Activated CD4-positive, alpha-beta T cell treated with anti-CD3 and anti-CD28 coated beads, Interleukin-2, amount 50 U/mL, for 4 hours (primary cell): ENCODE measurements at places on chromosomes 13 and 19.
A peak's percentile ranks its signal among the peaks of the same experiment; 100 is the strongest.

GRCh38 chr19:32652894-32653598 is 21.9 kb downstream of the ANKRD27 start:
- DNase-seq = no peak

DNA sequence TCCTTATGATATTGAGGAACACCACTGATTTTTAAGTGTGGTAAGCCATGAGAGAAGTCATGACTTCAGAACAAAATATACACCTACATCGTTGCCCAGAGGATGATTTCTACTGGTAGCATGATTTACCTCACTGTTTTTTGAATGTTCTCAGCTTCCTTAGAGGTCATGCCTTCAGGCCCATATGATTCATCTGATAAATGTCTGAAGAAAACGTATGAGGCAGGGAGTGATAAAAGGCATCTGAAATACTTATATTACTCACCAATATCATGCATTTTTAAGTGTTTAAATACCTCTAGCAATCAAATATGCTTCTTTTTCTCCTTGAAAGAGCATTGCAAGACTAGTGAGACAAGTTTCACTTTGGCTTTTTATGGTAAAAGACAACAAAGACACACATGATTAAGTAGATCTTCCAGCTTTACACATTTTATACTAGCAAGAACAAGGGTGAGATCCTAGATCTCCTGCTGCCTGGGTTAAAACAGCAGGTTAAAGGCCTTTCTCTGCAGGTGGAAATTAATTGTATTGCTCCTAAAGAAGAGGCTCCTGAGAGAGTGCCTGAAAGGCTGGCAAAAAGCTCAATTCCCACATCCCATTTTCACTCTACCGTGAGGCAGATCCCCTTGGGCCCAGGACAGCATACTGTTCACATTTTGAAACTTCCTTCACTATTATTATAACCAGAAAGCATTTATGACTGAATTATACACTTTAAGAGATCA is 432.4 kb downstream of the SLITRK1 start:
- no peak for DNase-seq

DNA sequence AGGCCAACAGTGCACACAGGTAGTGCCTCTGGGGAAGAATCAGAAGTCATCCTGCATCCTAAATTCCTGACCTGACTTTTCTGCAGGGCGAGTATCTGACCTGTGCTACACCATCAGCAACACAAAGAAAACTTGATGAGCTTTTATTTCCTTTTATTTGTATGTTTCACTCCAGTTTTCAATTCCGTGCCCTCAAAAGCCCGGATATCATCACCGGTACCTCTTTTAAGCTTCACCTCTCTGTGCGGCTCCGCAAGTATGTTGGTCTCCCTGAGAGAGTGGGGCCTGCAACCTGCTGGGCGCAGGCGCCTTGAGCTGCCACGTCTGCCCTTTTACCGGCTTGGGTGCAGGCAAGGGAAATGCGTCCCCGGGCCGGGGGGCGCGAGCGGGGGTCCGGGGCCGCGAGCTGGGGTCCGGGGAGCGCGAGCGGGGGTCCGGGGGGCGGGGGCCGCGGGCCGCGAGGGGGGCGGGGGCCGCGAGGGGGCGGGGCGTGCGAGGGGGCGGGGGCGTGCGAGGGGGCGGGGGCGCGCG is 4.3 kb upstream of the DUXA start:
- peak; percentile 5 for DNase-seq

DNA sequence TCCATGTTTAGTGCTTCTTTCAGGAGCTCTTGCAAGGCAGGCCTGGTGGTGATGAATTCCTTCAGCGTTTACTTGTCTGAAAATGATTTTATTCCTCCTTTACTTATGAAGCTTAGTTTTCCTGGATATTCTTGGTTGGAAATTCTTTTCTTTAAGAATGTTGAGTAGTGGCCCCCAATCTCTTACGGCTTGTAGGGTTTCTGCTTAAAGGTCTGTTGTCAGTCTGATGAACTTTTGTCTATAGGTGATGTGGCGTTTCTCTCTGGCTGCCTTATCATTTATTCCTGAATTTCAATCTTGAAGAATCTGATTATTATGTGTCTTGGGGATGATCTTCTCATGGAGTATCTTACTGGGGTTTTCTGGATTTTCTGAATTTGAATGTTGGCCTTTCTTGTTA is 26.0 kb downstream of the ZNF430 start:
- no peak for DNase-seq

DNA sequence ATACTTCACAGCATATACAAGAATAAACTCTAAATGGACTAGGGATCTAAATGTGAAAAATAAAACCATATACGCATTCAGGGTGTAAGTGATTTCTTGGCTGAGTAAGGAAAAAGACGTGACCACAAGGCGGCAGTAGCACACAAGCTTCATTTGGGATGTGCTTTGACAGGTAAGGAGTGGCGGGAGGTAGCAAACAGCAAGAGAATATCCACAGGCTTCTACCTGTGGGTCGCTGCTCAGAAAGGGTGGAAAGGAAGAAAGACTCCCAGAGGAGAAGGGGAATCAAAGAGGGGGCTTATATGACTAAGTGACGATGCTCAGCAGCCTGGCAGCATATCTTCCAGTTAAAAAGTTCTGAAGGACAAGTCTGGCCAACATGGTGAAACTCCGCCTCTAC is 2.5 kb upstream of the ZNF121 start:
- DNase-seq = peak; percentile 81

DNA sequence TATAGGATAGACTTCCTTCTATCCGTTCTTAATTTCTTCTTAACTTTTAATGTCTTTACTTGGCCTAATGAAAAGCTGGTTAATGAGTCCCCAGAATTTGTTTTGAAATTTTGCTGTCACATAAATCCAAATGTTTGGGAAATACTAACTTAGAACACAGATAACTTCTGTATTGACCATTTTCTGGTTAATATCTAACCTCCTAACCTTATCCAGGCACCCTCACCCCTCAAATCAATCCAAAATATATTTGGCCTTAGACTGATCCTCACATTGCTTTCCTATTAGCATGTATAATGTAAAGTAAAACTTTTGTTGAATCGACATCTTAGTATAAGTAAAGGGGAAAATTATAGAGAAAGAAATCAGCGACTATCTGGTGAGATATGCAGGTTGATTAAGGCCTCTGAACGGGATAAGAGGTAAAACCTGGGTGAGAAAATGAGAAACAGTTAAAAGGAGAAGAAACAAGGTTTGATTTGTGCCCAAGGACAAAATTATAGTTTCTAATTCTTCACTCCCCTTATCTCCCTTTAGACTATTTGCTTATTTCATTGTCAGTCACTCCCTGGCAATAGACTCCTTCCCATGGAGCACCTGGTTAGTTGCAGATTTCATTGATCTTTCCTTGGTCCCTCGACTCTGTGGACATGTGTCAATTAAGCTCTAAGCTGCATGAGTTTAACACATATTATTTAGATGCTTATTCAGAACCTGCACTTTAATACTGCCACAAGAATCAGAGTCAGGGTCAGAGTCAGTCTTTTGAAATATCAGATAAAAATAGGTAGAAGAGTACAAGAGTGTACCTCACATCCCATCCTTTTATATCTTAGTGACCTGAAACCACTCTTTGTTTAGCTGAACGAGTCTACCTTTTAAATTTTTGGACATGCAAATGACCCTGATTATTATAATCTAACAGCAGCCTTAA is 119.2 kb upstream of the MLNR start:
- DNase-seq = no peak
